Neural crest cell (in vitro differentiated cells): ENCODE measurements at places on chromosomes 2 and 18. TPM values are rescaled to one million over a fixed set of nuclear protein-coding genes. Genes with fewer than 3 reads are reported as not detected.

- DNase-seq, result no peak
- H3K27ac ChIP-seq, result no peak overlapping the region
- peaks cover 5% of the 10 kb centered on the region for H3K4me1 ChIP-seq
These were observed 32.8 kb upstream of the ACKR3 start for GRCh38 chr2:236536727-236537398.

DNA sequence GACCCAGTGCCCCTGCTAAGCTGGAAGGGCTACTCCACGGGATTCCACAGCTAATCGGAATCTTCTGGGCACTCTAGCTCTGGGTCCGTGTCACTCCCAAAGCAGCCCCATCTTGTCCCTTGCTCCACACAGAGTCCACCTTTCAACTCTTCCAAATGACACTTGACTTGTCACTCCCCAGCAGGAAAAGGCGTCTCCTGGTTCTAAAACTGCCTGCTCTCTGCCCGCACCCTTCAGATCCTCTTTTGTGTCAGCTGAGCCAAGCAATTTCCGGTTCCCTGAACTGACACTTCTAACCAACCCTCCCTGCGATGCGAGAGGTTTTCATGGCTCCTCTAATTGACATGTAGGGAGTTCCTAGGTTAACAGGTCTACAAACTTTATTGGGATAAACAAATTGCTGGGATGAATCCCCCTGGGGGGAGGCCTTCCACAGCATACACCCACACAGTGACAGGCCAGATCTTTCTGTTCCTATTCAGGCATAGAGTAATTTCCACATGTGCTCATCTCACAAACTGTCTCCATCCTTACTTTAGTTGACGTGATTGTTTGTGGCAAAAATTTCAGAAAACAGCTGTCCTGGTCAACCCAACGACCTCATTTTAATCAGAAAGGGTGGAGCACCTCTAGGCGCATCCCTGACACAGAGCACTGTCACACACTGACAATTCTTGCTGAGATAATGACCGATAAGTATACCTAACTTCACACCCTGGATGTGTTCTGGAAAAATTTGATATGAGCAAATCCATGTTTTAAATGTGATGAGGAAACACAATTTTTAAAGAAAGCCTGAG lies 104.9 kb downstream of the RBMS1 start:
- H3K4me1 ChIP-seq, result peaks cover 17% of the 10 kb centered on the region
- no peak overlapping the region for H3K27ac ChIP-seq
- no peaks in the 10 kb centered on the region for H3K36me3 ChIP-seq
- no peak for DNase-seq

GRCh38 chr2:220785178-220785577 lies 786.9 kb downstream of the EPHA4 start:
- H3K27me3 ChIP-seq, result no peaks in the 10 kb centered on the region
- H3K4me3 ChIP-seq, result no peak overlapping the region
- H3K27ac ChIP-seq, result no peak overlapping the region
- peaks cover 2% of the 10 kb centered on the region for H3K36me3 ChIP-seq

DNA sequence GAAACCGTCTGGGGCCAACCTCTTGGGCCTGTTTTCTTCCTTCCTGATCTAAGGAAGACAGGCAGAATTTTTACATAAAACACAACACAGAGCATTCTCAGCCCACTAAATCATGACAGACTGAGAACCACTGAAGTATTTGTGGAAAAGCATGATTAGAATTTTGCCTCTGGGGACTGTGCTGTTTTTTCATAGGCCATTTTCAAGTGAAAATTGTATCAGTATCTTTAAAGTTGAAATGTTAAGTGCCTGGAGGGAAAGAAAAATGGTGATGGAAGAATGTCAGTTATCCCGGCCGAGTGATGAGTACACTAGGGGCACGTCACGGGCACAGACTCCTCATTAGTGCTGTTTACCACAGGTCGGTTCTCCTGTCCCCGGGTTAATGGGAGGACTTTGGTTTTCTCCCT lies 36.9 kb downstream of the EHD3 start:
- no peak for DNase-seq
- no peaks in the 10 kb centered on the region for H3K27me3 ChIP-seq
- peak overlapping the region; percentile 7 for H3K27ac ChIP-seq
- peaks cover 2% of the 10 kb centered on the region for H3K4me1 ChIP-seq
- peaks cover 8% of the 10 kb centered on the region for H3K36me3 ChIP-seq

DNA sequence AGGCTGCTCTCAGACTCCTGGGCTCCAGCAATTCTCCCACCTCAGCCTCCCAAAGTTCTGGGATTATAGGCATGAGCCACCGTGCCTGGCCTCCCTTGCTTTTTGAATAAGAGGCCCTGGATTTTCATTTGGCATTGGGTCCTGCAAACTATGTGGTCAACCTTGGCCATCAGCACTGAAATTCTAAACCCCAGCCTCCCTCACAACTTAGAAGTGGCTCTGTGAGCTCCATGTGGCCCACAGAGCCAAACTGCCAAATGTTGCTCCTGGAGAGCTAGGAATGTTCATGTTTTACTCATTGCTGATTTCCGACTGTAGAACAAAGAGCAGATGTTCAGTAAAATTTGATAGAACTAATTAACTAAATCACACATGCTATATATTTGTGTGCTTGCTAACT lies 210.6 kb upstream of the AGAP1 start:
- H3K36me3 ChIP-seq, result no peaks in the 10 kb centered on the region
- DNase-seq, result no peak
- H3K4me3 ChIP-seq, result no peak overlapping the region
- no peak overlapping the region for H3K27ac ChIP-seq
- peaks cover 4% of the 10 kb centered on the region for H3K4me1 ChIP-seq

- no peak overlapping the region for H3K27ac ChIP-seq
- peak overlapping the region; percentile 82 for H3K4me3 ChIP-seq
- H3K27me3 ChIP-seq, result peaks cover 16% of the 10 kb centered on the region
- DNase-seq, result no peak
- H3K4me1 ChIP-seq, result peaks cover 55% of the 10 kb centered on the region
These were observed 1.7 kb downstream of the IMPA2 start for GRCh38 chr18:11982981-11983380.

GRCh38 chr18:4293337-4293736 lies 161.8 kb downstream of the DLGAP1 start:
- peaks cover 7% of the 10 kb centered on the region for H3K4me1 ChIP-seq
- H3K4me3 ChIP-seq, result no peak overlapping the region
- no peak for DNase-seq

GRCh38 chr18:41418598-41418997 lies 536.4 kb upstream of the PIK3C3 start:
- no peak overlapping the region for H3K27ac ChIP-seq
- H3K4me1 ChIP-seq, result no peaks in the 10 kb centered on the region
- DNase-seq, result no peak
- H3K27me3 ChIP-seq, result no peaks in the 10 kb centered on the region
- H3K36me3 ChIP-seq, result no peaks in the 10 kb centered on the region
- H3K4me3 ChIP-seq, result no peak overlapping the region

- H3K4me3 ChIP-seq, result no peak overlapping the region
- peaks cover 3% of the 10 kb centered on the region for H3K4me1 ChIP-seq
- DNase-seq, result no peak
- H3K27ac ChIP-seq, result no peak overlapping the region
- H3K27me3 ChIP-seq, result no peaks in the 10 kb centered on the region
These were observed 181.0 kb upstream of the CHST9 start for GRCh38 chr18:27366151-27366550.

ABCB11 gene
- 0.07 and 0.11 TPM in 2 replicates for total RNA-seq

PPM1B gene
- 37.4 and 42.3 TPM in 2 replicates for total RNA-seq

PFN4 gene
- total RNA-seq, result 1.3 and 1.7 TPM in 2 replicates

OSBPL6 gene
- total RNA-seq, result 10.8 and 11.9 TPM in 2 replicates

MYO7B gene
- total RNA-seq, result 0.28 TPM in 1 of 2 replicates, not detected in the other

SERPINB12 gene
- total RNA-seq, result not detected in 2 replicates

L3MBTL4 gene
- 0.50 and 0.65 TPM in 2 replicates for total RNA-seq
